ENCODE measurements at places on chromosomes 7 and 10.

DNA sequence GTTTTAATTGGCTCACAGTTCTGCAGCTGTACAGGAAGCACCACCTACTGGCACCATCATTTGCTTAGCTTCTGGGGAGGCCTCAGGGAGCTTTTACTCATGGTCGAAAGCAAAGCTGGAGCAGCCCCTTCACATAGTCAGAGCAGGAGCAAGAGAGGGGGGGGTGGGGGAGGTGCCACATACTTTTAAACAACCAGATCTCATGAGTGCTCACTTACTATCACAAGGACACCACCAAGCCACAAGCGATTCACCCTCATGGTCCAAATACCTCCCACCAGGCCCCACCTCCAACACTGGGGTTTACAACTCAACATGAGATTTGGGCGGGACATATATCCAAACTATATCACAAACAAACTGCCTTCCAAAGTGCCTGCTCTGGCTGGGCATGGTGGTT is 31.7 kb upstream of the SLC18A3 start:
- DNase-seq = no peak

GRCh38 chr7:43164757-43165156 is 52.3 kb downstream of the HECW1 start:
- no peak for DNase-seq

DNA sequence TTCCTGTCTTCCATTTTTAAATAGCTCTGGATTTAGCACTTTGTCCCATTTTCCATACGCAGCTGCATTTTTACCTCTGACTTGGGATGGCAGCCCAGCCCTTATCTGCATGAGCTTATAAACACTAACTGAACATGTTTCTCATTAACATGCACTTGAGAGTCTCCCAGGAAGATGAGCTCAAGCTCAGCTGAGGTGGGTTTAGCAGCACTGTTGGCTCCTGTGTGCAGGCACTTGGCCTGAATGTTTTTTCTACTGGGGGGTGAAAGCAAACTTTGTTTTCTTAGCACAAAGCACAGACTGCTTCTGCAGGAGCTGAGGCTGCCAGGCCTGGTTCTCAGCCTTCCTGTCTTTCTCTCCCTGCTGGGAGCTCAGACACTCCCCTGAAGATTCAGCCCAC is 1093.6 kb upstream of the AUTS2 start:
- DNase-seq = no peak

DNA sequence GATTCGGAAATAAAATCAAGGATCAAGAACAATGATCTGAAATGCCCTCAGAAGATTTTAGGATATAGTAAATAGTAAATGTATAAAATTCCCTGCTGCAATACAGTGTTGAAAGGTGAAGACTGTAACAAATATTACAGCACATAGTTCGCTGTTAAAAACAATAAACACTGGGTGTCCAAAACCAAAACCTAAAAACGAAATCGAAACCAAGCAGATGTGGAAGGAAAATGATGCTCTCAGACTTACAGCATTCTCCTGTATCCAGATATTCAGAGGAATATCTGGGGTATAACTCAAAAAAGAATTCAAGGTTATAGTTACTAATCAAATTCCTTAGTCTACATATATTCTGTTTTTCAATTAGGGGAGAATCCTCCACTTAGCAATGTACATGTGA is 708.1 kb upstream of the PCDH15 start:
- DNase-seq = no peak

- no peak for DNase-seq
These were observed 160.2 kb downstream of the IPMK start for GRCh38 chr10:58107506-58107905.

- DNase-seq = no peak
These were observed 88.3 kb upstream of the MXI1 start for GRCh38 chr10:110118891-110119621.

- DNase-seq = no peak
These were observed 164.6 kb downstream of the AUTS2 start for GRCh38 chr7:69762821-69763352.

- DNase-seq = no peak
These were observed 33.1 kb downstream of the PSMC2 start for GRCh38 chr7:103380395-103381191.

- no peak for DNase-seq
These were observed 61.0 kb upstream of the SMIM30 start for GRCh38 chr7:113179313-113179712.

- no peak for DNase-seq
These were observed 24.5 kb upstream of the PURB start for GRCh38 chr7:44909596-44910389.

DNA sequence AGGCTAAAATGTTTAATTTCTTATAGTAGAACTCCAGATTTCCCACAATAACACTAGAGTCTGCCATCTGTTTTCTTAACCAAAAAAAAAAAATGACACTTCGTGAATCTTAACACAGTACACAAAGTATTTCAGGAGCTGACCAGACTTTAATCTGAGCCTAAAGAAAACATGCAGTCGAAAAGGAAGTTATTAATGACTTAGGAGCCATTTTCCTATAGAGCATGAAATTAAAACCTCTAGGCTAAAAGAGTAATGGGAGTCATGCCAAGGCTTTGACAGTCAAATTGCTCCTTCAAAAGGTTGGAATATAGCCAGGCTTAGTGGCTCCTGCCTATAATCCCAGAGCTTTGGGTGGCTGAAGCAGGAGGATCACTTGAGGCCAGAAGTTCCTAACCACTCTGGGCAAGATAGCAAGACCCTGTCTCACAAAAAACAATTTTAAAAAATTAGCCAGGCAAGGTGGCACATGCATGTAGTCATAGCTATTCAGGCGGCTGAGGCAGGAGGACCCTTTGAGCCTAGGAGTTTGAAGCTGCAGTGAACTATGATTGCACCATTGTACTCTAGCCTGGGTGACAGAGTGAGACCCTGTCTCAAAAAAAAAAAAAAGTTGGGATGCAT is 13.6 kb downstream of the MICU1 start:
- DNase-seq = no peak

GRCh38 chr7:24750441-24751055 is 6.7 kb downstream of the GSDME start:
- DNase-seq = no peak

- DNase-seq = no peak
These were observed 123.2 kb upstream of the SAMD8 start for GRCh38 chr10:74988054-74988775.

- no peak for DNase-seq
These were observed 120.9 kb upstream of the ADAM12 start for GRCh38 chr10:126509182-126509581.

DNA sequence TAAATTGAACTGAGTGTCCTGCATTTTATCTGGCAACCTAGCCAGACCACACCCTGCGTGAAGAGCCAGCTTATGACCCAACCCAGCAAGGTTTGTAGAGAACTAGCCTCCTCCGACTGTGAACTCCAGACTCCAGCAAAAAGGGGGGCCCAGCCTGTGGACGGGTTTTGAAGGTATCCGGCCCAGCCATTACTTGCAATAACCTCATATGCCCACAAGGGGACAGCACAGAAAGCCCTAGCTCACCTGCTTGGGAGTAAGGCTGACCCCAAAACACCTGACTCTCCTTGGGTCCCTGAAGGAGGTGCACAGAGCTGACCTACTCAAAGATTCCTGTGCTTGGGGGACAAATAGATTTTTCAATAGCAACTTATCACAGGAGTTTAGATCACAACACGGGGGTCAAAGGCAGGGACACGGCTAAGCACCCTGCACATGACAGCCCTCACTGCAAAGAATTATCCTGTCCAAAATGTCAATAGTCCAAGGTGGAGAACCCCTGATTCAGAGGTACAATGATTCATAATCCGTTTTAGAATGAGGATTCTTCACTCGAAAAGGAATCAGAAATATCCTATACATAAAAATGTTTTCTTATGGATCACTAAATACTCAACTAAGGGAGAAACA is 4.6 kb downstream of the TRPV6 start:
- no peak for DNase-seq

GRCh38 chr7:1937252-1937605 is 267.2 kb downstream of the ELFN1 start:
- DNase-seq = no peak

GRCh38 chr10:34821587-34822585 is 6.8 kb upstream of the PARD3 start:
- DNase-seq = no peak

- no peak for DNase-seq
These were observed 196.7 kb downstream of the MTERF1 start for GRCh38 chr7:91683823-91684222.

GRCh38 chr7:18570890-18571478 is 75.4 kb downstream of the HDAC9 start:
- no peak for DNase-seq

DNA sequence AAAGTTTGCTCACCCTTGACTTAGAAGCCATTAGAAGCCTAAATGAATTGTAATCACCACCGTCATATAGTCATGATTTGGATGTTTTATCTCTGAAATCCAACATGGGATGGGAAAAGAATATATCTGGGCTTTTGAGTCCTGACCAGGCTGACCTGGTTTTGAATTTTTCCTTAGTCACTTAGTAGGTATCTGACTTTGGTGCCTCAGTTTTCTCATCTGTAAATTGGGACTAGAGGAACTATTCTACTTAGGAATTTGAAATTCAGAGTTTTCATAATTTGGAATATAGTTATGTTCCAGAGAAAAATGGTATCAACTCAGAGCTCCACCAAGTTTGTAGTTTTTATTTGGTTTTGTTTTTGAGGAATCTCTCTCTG is 40.9 kb downstream of the SHOC2 start:
- DNase-seq = no peak

GRCh38 chr7:120402801-120403200 is 129.8 kb downstream of the KCND2 start:
- no peak for DNase-seq

GRCh38 chr10:44581996-44582395 is 197.1 kb upstream of the CXCL12 start:
- no peak for DNase-seq

- DNase-seq = no peak
These were observed 5.5 kb downstream of the RASSF4 start for GRCh38 chr10:44965104-44965503.

- no peak for DNase-seq
These were observed 34.8 kb downstream of the ABCB1 start for GRCh38 chr7:87565877-87566276.

GRCh38 chr7:158789842-158790241 is 39.5 kb downstream of the ESYT2 start:
- no peak for DNase-seq

DNA sequence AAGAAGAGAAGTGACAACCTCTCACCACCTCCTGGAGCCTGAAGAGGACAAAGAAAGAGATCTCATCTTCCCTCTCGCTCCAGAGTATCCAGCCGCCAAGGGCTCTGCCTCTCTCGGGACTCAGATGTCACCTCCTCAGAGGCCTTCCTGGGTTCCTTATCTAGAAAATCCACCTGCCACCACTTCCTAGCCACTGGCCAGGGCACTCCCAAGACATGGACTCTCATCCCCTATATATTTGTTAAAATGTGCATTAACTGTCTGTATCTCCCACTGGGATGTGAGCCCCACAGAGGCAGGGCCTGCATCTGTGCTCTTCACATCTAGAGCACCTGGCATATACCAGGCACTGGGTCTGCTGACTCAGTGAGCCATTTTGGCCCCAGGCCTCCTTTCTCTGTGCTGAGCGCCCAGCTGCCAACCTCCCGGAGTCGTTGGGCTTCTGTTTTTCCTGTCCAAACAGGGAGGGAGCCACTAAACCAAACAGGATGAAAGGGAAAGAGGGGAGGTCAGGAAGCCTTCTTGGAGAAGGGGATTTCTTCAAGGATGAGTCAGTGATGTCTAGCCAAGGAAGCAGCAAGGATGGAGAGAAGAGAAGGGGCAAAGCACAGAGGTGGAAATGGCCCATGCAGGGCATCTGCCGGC is 58.9 kb downstream of the KCNMA1 start:
- DNase-seq = no peak

- DNase-seq = no peak
These were observed 87.3 kb downstream of the PALS2 start for GRCh38 chr7:24660546-24660945.

- DNase-seq = no peak
These were observed 238.4 kb upstream of the ZMIZ1 start for GRCh38 chr10:78830062-78830975.

DNA sequence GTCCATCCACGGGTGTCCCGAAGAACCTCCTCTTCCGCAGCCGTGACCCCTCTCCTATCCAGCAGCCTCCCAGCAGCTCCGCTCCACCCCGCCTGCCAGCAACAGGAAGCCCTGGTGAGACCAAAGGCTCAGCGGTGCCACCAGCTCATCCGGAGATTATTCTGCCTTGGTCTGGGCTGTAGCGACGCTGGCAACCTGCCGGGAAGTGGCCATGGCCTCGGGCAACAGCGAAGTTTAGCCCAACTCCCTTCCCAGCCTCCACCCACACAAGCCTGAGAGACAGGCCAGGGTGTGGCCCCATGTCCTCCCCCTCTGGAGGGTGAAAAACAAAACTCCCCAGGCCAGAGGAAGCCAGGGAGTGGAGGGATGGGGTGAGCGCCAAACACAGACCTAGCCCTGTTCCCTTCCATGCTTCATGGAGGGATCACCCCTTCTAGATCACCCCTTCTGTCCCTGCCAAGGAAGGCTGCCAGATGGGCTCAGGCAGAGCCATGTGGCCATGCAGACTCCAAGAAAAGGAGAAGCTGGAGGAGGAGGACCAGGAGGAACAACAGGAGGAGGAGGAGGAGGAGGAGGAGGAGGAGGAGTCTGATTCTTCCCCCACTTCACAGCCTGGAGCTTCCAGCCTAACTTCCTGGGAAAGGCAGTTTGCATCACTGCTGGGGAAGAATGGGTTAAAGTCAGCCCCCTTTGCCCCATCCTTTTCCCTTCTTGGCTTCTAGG is 918 bp downstream of the CALHM2 start:
- no peak for DNase-seq

- DNase-seq = no peak
These were observed 58.9 kb upstream of the LYZL2 start for GRCh38 chr10:30688456-30688855.

GRCh38 chr10:121500701-121501332 is 97.4 kb downstream of the FGFR2 start:
- no peak for DNase-seq

DNA sequence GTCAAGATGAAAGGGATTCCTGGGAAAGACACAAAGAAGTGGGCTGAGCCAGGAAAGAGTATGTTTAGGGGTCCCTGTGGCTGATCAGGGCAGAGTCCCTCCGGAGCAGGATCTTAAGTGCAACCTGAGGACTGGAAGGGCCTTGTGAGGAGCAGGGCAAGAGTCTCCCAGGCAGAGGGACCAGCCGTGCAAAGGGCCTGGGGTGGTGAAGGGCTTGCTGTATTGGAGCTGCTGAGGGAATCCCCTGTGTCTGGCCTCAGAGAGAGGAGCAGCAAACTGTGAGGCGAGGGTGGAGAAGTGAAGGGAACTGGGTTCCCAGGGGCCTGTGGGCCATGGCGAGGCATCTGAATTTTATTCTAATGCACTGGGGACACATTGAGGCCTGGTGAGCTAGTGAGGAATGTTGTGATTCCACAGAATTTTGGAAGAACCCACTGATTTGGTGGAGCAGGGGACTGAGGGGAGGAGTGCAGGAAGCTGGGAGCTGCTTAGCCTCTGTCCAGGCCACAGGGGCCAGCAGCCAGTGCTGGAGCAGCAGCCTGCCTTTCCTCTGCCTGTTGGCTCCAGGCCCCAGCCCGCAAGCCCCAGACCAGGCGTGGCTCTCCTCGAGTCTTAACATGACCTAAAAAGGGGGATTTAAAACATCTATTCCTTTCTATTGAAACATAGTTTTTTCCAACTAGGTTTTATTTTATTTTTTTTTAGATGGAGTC is 138.4 kb upstream of the IGFBP3 start:
- DNase-seq = no peak

GRCh38 chr10:49282306-49282705 is 16.7 kb upstream of the C10orf71 start:
- no peak for DNase-seq

GRCh38 chr7:6701860-6702259 is 4.9 kb downstream of the ZNF12 start:
- no peak for DNase-seq
